ENCODE measurements at places on chromosomes 5 and 9.

DNA sequence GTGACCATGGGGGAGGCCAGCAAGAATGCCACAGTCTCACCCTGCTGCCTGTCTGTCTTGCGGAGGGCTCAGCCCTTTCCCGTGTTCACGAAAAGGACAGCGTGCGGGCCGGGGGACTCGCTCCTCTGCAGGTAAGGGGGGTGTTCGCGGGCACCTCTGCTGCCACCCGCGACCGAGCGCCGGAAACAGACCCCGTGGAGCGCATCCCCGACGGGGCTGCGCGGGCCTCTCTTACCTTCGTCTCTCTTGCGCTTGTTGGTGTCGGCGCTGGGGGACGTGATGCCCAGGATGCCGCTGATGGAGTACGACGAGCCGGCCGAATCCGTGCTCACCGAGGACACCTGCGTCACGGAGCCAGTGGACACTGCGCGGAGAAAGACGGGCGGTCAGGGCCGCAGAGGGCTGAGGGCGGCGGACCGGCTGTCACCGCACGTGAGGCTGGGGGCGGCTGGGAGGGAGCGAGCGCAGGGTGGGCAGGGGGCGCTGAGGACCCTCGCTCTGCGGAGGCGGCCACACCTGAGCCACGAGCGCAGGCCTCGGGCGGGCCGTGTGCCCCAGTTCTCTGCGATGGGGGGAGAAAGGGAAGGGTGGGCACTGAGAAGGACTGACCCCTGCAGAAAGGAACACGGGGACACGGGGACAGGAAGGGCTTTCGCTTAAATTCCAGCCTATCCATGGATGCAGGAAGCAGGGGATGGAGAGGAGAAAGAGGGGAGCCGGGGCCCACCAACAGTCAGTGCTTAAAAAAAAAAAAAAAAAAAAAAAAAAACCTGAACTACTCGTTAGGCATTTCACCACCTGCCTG lies 31.5 kb downstream of the PAX5 start:
- no peak for DNase-seq

DNA sequence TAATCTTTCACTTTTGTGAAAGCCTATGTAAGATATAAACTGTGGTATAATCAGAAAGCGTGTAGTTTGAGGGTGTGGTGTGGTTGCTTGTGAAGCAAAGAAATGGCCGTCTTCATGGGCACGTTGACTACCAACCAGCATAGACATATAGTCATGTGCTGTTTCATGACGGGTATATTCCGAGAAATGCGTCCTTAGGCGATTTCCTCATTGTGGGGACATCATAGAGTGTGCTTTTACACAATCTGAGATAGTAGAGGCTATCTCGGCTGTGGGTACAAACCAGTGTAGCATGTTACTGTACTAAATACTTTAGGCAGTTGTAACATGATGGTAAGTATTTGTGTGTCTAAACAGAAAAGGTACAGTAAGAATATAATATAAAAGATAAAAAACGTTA lies 79.7 kb upstream of the LRRC70 start:
- DNase-seq, result no peak

- no peak for DNase-seq
Measured at GRCh38 chr9:22175972-22176545, 167.0 kb upstream of the CDKN2B start.

DNA sequence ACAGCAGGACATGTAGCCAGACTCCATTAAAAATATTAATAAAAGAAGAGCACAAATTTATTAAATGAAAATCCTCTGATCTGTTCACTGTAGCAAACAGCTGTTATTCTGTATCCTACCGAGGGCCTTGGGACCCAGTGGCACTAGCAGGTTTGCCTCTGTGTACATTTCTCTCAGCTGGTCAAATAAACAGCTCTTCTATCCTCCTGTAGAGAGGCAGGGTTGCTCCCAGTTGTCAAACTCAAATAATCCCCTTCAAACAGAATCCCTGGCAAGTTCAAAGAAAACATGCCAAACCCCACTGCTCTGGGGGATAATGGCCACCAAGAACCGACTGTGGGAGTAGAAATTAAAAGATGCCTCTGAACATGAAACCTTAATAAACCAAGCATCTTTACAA lies 1262.0 kb upstream of the DMAC1 start:
- DNase-seq, result peak; percentile 43

- no peak for DNase-seq
Measured at GRCh38 chr5:9339206-9339818, 206.6 kb downstream of the SEMA5A start.

- no peak for DNase-seq
Measured at GRCh38 chr5:62974623-62975022, 396.0 kb downstream of the LRRC70 start.

DNA sequence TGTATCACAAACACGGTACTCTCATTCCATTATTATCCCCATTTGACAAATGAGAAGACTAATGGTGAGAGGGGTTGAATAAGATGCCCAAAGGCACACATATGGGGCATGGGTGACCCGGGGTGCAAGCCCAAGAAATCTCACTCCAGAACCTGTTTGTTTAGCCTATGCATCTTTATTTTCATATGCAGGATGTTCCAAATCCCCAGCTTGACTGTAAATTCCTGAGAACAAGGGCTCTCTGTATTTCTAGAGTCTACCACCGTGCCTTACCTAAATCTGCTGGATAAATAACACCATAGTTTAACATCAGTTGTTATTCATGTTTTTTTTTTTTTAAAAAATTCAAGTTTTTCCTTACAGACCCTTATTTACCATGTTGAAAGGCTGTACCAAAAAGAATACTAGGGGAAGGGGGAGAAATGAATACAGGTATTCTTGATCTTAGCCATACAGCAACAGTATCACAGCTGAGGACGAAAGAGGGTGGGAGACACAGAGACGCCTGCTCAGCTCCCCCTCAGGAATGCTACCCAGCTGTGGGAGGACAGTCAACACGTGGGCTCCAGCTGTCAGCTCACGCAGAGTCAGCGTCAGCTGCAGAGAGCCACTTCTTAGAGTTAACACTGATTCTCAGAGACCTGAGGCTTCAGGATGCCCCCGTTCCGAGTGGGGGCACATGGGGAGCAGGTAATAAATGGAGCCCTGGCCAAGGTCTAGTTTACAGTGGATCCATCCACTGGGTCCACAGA lies 86.6 kb downstream of the MED27 start:
- DNase-seq, result no peak

GRCh38 chr5:55570570-55570969 lies 35.8 kb upstream of the PLPP1 start:
- no peak for DNase-seq

DNA sequence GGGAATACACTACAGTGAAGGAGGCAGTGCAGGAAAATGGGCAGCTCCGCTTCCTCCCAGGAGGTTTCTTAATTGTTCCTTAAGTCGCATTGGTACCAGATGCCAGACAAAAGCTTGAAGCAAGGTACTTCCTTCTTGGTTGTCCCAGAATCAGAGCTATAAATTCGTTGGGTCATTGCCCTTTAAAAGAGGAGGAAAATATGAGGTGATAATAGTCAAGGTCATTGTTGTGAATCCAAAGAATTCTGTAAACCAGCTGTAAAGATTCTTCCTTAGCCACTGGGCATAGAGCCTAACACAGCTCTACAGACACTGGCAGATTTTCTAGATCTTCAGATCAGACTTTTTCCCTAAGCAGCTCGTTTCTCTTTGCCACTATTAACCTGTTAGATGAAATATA lies 444.1 kb upstream of the TLE4 start:
- DNase-seq, result no peak

GRCh38 chr5:114859438-114859735 lies 310.3 kb downstream of the TRIM36 start:
- no peak for DNase-seq

- DNase-seq, result no peak
Measured at GRCh38 chr9:97487861-97488260, 13.6 kb upstream of the TMOD1 start.

- no peak for DNase-seq
Measured at GRCh38 chr5:89281766-89282553, 399.0 kb upstream of the MEF2C start.

DNA sequence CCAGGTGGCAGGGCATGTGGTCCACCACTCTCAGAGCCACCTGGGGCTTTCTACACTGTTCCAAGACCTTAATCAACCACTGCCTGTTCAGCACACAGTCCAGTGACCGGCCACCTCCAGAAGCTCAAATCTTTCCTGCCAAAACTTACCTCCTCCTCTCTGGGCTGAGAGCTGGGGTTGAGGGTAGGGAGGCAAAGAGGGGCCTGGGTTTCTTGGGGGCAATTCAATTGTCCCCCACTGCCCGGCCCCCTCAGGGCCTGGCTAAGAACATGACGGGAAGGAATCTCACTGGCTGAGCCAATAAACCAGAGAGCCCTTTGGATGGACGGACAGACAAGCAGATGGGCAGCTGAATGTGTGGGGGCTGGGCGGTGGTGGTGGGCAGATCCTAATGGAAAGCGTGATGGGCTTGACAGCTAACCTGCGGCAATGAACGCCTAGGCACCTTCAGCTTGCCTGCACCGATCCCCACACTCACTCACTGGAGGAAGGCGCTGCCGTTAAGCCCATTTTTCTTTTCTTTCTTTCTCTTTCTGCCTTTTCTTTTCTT lies 5.4 kb downstream of the NR5A1 start:
- DNase-seq, result no peak

DNA sequence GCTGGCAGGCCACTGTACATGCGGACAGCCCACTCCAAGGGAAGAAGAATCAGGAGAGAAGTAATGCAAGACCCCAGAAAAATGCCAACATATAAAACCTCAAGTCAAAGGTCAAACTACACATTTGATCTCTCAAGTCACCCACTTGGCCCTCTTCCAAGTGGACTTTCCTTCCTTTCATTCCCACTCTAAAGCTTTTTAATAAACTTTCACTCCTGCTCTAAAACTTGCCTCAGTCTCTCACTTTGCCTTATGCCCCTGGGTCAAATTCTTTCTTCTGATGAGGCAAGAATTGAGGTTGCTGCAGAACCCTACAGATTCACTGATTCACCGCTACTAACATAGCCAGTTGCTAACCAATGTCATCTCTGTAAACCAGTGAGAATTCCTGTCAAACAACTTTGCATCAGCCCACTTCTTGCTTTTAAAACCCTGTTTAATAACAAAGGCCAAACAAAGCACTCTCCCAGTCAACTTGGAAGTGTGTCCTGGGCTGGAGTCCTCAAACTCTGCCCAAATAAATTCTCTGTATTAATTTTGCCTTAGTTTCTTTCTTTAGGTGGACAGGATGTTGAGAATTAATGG lies 6.9 kb upstream of the ATP6V1G1 start:
- DNase-seq, result no peak

DNA sequence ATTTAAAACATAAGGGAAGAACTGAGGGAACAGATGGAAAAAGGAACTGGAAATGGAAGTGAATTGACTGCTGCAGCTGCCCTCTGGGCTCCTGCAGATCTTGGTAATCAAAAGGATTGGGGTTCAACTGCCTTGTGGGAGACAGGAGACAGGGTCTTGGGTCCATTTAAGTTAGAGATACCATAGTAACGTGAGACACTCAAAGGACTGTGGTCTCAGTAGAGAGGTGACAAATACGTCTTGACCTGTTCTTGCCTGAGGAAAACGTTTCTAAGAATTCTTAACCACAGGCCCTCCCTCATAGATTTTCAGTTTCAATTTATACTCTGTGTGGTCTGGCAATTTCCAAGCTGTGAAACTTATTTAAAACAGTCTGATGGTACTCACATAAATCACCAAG lies 100.8 kb upstream of the DHFR start:
- no peak for DNase-seq

GRCh38 chr5:59575648-59576445 lies 317.7 kb downstream of the PDE4D start:
- no peak for DNase-seq

GRCh38 chr5:136675769-136676168 lies 310.4 kb upstream of the TRPC7 start:
- no peak for DNase-seq

GRCh38 chr5:151151793-151152192 lies 5.8 kb downstream of the ANXA6 start:
- no peak for DNase-seq

Data from SHP77 treated with DMSO at 0.1 percent for 48 hours (cell line).